ENCODE measurements at places on chromosomes 2 and 18.

- no peak for DNase-seq
These were observed 267.5 kb downstream of the TGIF1 start for GRCh38 chr18:3717376-3718025.

DNA sequence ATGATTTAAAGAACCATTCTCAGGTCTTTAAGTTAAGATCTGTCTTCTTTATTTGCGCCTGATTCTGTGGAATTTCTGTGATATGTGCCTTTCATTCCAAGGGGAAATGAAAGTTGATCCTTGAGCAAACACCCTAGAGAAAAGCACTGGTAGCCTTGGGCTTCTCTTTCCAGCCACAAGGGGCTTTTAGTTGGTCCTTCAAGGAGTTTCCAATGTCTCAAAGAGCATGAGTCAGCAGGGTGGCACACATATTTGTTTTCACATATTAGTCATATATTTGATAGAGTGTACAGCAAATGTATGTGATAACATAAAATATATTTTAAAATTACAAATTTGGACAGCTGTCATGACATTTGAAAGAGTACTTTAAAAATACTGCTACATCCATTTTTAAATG lies 339.5 kb downstream of the TXNL1 start:
- no peak for DNase-seq

- no peak for DNase-seq
These were observed 47.7 kb upstream of the TRIB2 start for GRCh38 chr2:12669036-12669435.

DNA sequence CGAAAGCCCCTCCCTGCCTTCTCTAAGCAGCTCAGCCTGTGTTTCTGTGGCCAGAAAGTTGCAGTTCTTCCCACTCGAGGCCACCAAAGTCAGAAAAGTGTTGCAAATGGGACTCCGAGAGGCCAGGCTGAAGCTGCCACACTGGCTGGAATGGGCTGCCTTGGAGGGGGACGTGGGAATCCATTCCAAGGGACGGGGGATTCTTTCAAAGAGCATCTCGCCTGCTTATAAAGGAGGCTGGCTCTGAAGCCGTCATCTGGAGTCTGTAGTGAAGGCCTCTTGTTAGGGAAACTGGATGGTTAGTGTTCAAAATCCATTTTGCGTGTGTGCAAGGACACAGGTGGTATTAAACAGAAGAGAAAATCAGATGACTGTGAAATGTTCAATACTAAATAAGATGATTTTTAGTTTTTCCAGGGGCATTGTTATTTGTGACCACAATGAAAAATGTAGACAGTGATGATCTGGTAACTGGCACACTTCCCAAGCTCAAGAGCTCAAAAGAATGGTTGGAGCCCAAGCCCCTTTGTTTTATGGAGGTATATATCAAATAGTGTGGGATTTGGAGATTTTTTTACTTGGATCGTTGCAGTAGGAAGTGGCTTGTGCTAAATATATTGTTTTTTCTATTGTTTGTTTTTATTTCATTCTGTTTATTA lies 782 bp downstream of the FAM228B start:
- no peak for DNase-seq

- DNase-seq: no peak
These were observed 18.0 kb downstream of the SLC9A2 start for GRCh38 chr2:102637358-102637757.

- DNase-seq: no peak
These were observed 188.3 kb upstream of the RND3 start for GRCh38 chr2:150675807-150676206.

GRCh38 chr2:142041996-142042395 lies 88.8 kb downstream of the LRP1B start:
- no peak for DNase-seq

DNA sequence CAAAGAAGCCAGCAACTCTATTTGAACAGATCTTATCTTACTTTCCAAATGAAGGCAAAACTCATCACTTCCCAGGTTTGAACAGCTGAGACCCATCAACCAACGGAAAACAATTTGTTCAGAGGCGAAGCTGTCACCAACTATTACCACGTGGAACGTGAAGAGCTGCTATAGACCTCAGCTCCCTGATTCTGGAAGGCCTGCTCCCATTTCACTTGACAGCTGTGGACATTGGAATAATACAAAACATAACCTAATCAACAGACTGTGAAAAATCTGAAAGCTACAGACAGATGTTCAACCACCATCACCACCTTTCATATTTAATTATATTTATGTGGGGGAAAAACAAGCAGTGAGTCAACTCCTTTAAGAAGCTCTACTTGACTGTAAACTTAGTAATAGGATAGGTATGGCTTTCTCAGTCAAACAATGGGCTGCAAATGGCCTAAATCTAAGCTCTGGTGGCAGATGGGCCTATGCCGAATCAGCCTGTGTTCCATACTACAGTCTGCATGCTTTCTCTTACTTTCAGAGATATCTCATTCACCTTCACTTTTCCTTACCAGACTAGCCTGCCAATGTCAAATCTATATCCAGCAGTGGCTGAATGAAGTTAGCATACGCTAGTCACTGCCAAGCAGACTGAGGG lies 896.4 kb downstream of the TDRD15 start:
- DNase-seq: no peak

DNA sequence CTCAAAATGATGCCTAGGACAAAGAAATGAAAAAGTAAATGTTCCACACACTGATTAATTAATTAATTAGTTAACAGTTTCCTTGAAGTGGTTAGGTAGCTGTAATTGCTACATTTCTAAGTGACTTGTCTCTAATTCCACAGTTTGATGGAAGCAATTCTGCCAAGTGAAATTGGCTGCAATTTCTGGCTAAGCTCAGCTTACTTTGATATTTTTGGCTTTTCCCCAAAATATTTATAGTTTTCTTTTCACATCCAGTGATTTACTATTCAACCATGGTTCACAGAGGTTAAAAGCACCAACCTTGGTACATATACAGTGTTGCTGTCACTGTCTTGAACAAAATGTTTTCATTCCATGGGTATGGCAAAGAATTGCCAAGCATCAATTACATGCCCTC lies 459.5 kb upstream of the CDH20 start:
- DNase-seq: no peak

- no peak for DNase-seq
These were observed 10.0 kb upstream of the FEZ2 start for GRCh38 chr2:36607947-36608346.

All from stimulated activated CD4-positive, alpha-beta T cell treated with anti-CD3 and anti-CD28 coated beads, Interleukin-12 subunit alpha, Interleukin-12 subunit beta, amount 100 ng/mL, for 24 hours (primary cell).